ENCODE measurements at places on chromosomes 7 and 10. TPM values are rescaled to one million over a fixed set of nuclear protein-coding genes. Genes with fewer than 3 reads are reported as not detected.

- DNase-seq = no peak
- H3K4me3 ChIP-seq = no peak overlapping the region
- H3K27me3 ChIP-seq = no peaks in the 10 kb centered on the region
- H3K27ac ChIP-seq = no peak overlapping the region
- H3K36me3 ChIP-seq = no peaks in the 10 kb centered on the region
Observed at GRCh38 chr7:28144266-28144665, 36.3 kb downstream of the JAZF1 start.

DNA sequence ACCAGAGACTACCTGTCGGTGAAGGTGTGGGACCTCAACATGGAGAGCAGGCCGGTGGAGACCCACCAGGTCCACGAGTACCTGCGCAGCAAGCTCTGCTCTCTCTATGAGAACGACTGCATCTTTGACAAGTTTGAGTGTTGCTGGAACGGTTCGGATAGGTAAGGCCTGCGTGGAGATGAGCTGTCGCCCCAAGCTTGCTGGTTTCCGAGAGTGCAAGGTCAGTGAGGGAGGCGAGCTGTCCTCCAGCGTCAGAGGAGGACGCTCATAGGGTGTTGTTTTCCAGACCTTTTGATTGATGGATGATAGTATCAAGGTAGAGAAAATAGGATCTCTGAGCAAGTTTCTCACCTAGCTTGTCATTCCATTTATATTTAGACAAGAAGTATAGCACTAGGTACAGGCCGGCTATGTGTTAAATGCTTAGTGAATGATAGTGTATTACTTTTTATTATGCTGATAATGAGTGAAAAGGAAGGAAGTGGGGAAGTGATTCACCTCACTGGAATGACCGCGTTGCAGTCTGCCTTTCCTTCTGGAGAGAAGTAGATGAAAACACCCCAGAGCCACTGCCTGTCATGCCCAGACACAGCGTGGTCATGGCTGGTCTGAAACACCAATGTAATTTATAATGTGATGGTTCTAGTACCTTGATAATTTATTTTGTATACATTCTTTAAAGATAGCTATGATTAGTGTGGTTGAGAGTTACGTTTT is 33.9 kb downstream of the BNIP3 start:
- H3K27ac ChIP-seq = no peak overlapping the region
- H3K4me1 ChIP-seq = no peaks in the 10 kb centered on the region
- peak; percentile 27 for DNase-seq

DNA sequence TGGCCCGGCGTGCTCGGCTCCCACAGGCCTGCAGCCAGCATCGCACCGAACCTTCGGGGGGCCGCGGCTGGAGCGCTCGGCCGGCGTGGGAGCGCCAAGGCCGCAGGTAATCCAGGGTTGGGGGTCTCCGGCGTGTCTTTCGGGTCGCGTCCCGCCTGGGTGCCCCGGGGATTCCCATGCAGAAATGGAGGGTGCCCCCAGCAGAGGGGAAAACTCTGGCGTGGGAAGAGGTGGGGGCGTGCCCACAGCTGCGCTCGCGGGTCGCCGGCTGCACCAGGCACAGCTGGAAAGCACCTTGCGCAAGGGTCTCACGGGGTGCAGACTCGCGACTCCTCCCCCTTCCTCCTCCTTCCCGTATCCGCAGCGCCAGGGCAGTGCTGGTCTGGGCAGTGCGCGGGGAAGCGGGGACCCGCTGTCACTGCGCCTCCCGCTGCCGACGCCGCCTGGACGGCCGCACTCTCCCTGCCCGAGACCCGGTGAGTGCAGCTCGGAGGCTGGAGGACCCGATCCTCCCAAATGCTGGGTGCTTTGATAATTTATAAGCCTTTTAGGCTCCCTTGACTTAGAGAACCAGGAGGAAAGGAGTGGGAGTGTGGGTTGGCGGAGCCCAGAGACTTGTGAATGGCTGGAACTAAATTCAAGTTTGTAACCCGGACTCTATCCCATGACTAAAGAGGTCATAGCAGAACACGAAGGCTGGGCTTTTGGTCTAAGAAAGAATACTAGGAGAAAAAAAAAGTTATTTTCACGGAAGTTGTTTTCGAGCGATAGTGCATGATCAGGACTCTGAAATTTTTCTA is 489 bp downstream of the MAP3K8 start:
- no peaks in the 10 kb centered on the region for H3K36me3 ChIP-seq
- H3K4me3 ChIP-seq = peak overlapping the region; percentile 75
- no peaks in the 10 kb centered on the region for H3K27me3 ChIP-seq

DNA sequence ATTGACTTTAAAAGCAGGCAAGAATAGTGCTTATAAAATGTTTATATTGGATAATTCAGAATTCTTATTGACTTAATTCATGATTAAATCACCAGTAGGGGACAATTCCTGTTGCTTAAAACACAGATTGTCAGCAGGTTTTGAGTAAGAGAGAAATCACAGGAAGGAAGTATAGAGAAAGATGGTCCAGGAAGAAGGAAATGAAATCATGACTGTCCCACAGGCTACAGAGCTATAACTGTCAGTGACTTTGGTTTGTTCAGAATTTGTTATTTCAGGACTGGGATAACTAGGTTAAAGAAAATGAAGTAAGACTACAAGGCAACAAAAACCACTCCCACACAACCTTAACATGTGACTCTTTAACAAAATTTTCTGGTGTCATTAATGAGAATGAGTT is 6.8 kb downstream of the GNGT1 start:
- no peaks in the 10 kb centered on the region for H3K4me1 ChIP-seq
- no peak overlapping the region for H3K4me3 ChIP-seq
- no peak for DNase-seq
- H3K27me3 ChIP-seq = no peaks in the 10 kb centered on the region

- H3K36me3 ChIP-seq = no peaks in the 10 kb centered on the region
- peak overlapping the region; percentile 70 for H3K4me3 ChIP-seq
- no peaks in the 10 kb centered on the region for H3K4me1 ChIP-seq
Observed at GRCh38 chr7:44105832-44106231, 1.7 kb downstream of the AEBP1 start.

DNA sequence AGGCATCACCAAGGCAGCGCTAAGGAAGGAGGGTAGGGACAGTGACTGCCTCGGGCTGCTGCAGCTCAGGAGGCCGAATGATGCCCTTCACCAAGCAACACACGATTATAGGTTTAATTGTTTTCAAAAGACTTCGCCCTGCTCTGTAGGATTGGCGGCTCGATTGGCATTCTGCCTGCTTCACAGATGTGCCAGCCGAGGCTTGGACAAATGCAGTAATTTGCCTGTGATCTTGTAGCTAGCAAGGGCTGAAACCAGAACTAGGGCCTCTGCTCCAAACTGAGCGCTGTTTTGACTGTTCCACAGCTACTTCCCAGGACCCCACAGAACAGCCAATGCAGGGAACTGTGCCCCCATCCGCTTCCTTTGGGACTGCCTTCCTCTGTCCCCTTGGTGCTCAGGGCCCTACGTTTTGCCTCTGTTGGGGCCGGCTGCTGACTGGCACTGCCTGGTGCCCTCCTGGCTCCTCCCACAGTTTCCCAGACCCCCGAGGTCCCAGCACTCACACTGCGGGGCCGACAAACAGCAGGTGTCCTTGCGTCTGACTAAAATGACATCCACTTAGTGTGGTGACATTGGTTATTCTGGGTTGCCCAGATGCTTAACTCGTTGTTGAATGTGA is 62.6 kb upstream of the EN2 start:
- no peaks in the 10 kb centered on the region for H3K36me3 ChIP-seq
- H3K27me3 ChIP-seq = no peaks in the 10 kb centered on the region
- H3K27ac ChIP-seq = no peak overlapping the region
- H3K4me1 ChIP-seq = no peaks in the 10 kb centered on the region

- no peak overlapping the region for H3K4me3 ChIP-seq
- no peak for DNase-seq
- peaks cover 4% of the 10 kb centered on the region for H3K4me1 ChIP-seq
Observed at GRCh38 chr7:47715631-47716068, 133.7 kb upstream of the TNS3 start.

GRCh38 chr10:69677985-69678654 is 48.1 kb downstream of the FAM241B start:
- H3K36me3 ChIP-seq = no peaks in the 10 kb centered on the region
- H3K4me1 ChIP-seq = no peaks in the 10 kb centered on the region
- no peaks in the 10 kb centered on the region for H3K27me3 ChIP-seq
- no peak overlapping the region for H3K27ac ChIP-seq
- DNase-seq = no peak

GRCh38 chr10:132914732-132915131 is 27.6 kb downstream of the CFAP46 start:
- DNase-seq = no peak
- H3K36me3 ChIP-seq = no peaks in the 10 kb centered on the region
- H3K27ac ChIP-seq = no peak overlapping the region

- H3K4me1 ChIP-seq = no peaks in the 10 kb centered on the region
- H3K27me3 ChIP-seq = no peaks in the 10 kb centered on the region
- DNase-seq = no peak
- no peaks in the 10 kb centered on the region for H3K36me3 ChIP-seq
- H3K4me3 ChIP-seq = no peak overlapping the region
Observed at GRCh38 chr7:30831936-30832335, 60.7 kb downstream of the MINDY4 start.

- no peaks in the 10 kb centered on the region for H3K27me3 ChIP-seq
Observed at GRCh38 chr7:87512906-87513305, 37.4 kb upstream of the ABCB4 start.

DNA sequence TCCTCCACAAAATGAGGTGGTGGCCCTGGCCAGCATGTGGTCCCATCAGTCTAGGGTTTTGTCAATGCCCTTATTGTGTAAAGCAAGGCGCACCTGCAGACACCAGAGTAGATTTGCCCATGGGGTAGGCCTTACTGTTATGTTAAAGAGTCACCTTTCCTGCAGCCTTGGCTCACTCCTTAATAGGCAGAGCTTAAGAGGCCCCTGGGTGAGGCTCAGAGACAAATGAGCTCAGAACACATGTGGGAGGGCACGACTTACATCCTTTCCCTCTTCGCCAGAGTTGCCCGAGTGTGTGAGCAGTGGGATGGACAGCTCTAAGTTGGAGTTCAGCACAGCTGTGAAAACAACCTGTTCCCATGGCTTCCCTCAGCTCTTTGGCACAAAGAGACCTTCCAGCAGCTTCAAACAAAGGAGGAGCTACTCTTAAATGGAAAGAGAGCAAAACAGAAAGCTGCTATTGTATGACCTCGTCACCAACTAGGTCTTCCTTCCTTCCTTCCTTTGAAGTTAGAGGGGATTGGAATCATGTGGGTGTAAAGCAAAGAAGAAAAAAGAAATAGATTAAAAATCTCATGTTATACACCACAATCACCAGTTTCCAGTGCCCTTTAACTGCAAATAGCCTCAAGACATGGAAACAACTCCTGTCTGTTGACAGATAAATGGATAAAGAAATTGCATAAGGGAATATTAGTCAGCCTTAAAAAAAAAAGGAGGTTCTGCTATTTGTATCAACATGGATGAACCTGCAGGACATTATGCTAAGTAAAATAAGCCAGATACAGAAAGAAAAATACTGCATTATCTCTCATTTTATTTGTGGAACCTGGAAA is 11.9 kb upstream of the XPNPEP1 start:
- no peaks in the 10 kb centered on the region for H3K4me1 ChIP-seq
- DNase-seq = no peak
- H3K27ac ChIP-seq = peak overlapping the region; percentile 62
- H3K4me3 ChIP-seq = no peak overlapping the region
- H3K27me3 ChIP-seq = no peaks in the 10 kb centered on the region
- H3K36me3 ChIP-seq = no peaks in the 10 kb centered on the region

DNA sequence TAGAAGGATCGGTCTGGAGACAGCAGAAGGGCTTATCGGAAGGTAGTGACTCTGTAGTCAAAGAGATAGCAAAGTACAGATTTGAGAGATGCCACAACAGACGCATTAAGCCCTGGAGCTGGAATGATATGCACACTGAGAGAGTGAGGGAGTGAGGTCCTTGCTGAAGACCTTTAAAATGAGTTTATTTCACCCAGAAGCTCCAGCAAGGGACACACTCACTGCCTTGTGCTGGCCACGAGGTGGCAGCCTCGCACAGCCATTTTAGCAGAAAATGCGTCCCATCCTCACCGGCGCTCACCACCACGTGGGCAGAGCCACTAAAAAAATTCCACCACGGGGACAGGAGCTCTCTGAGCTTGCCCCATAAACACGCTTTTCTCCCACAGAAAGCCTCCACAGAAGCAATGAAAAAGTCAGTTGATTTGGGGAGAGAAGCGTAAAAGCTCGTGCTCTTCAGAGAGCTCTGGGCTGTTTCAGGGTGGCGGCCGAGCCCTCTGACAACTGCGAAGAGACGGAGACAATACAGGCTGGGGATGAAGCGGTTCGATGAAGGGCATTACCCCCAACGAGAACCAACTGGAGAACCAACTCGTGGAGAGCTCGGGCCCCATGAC is 163.0 kb upstream of the KLF14 start:
- peak; percentile 66 for DNase-seq
- H3K27me3 ChIP-seq = no peaks in the 10 kb centered on the region
- no peak overlapping the region for H3K4me3 ChIP-seq

DNA sequence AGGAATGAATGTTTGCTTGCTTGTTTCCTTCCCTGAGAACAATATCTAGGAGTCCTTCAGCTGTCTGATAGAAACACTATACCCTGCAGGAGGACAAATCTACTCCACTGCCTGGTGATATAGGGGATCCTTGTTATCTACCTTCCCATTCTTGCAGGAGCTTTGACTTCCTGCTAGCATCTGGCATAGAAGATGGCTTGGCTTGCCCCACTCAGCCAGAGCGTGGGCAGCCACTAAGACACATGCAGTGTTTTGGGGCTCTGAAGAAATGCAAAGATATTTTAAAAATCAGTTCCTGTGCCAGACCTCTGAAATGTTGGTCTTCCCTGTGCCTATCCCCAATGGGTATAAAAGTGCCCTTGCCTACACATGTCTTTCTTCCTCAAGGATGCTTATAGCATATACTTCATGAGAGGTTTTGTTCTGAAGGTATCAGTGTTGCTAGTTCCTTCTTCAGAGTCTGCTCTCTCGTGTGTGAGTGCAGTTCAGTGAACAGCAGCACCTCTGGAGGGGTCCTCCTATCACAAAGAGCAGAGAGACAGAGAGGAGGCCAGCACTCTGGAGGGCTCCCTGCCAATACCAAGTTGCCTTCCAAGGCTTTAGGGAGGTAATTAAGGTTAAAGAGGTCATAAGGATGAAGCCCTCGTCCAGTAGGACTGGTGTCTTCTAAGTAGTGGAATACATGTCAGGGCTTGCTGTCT is 149.1 kb upstream of the CALCR start:
- no peak overlapping the region for H3K27ac ChIP-seq
- no peaks in the 10 kb centered on the region for H3K36me3 ChIP-seq
- no peak for DNase-seq
- H3K4me3 ChIP-seq = no peak overlapping the region
- no peaks in the 10 kb centered on the region for H3K27me3 ChIP-seq

- DNase-seq = no peak
- no peak overlapping the region for H3K4me3 ChIP-seq
- H3K36me3 ChIP-seq = no peaks in the 10 kb centered on the region
- H3K4me1 ChIP-seq = no peaks in the 10 kb centered on the region
Observed at GRCh38 chr10:30466445-30466844, 32.5 kb downstream of the MAP3K8 start.

- no peak for DNase-seq
- no peaks in the 10 kb centered on the region for H3K36me3 ChIP-seq
- H3K4me3 ChIP-seq = no peak overlapping the region
- no peaks in the 10 kb centered on the region for H3K27me3 ChIP-seq
Observed at GRCh38 chr10:68668231-68668630, 52.8 kb upstream of the CCAR1 start.

Gene AGAP5
- total RNA-seq = 5.4 TPM

Gene UBE2D4
- total RNA-seq = 15.4 TPM

Gene IDI2
- total RNA-seq = not detected

Gene PTPN20
- 14.8 TPM for total RNA-seq

Gene SFRP4
- 13.3 TPM for total RNA-seq

Gene FAM180A
- total RNA-seq = 11.9 TPM

Gene C7orf57
- not detected for total RNA-seq

Gene MYO1G
- total RNA-seq = 2.0 TPM
